Activated CD4-positive, alpha-beta T cell treated with anti-CD3 and anti-CD28 coated beads for 48 hours (primary cell): ENCODE measurements at places on chromosomes 4 and X.

DNA sequence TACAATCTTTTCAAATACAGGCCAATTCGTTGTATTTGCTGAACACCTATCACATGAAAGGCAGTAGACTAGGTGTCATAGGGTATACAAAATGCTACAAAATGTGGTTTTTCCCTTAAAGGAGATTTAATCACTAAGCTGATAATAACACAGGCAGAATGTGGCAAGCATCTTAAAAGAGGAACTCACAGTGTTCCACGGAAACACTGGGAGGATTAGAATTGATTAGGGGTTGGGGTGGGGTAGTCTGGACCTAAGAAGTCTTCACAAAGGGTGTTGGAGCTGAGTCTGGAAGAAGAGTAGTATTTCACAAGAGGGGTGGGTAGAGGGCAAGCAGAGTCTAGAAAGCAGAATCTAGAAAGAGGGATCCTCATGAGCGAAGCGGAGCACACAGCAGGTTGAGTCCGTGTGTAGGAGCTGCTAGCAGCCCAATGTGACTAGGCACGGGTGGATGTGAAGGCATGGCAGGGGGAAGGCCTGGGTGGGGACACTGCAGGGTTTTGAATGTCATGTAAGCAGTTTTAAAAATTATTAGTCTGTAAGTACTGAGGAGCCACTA, 123.6 kb downstream of the MGST2 start:
- no peak for DNase-seq

DNA sequence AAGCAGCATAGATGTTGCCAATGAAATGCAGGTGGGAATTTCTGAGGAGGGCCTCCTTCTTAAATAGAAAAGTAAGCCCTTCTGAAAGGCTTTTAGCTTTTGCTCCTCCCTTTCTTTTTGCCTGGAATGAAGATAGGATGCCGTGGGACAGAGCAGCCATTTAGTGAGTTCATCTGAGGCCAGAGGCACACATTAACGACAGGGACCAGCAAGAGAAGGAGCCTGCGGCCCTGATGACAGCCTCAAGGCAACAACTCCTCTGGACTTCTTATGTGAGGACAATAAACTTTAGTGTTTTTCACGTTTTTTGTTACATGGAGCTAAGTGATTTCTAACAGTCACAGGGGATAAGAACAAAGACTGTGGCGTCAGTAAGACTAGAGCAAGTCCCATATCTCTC, 1.1 kb upstream of the BDH2 start:
- no peak for DNase-seq

DNA sequence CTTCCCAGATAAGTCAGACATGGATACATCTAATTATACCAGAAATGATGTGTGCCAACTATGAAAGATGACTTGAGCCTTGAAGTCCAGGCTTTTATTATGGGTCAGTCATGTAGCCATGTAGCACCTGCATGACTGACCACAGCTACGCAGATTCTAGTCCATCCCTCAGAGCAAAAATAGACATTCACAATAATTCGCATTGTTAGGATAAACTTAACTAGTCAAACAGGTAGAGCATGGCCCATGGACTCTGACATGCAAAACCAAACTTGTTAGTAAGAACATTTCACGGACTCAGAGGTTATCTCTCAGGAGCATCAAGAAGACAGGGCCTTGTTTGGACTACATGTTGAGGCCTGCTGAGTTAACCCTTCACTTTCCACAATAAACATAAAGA, 132.6 kb downstream of the PWWP3B start:
- no peak for DNase-seq

DNA sequence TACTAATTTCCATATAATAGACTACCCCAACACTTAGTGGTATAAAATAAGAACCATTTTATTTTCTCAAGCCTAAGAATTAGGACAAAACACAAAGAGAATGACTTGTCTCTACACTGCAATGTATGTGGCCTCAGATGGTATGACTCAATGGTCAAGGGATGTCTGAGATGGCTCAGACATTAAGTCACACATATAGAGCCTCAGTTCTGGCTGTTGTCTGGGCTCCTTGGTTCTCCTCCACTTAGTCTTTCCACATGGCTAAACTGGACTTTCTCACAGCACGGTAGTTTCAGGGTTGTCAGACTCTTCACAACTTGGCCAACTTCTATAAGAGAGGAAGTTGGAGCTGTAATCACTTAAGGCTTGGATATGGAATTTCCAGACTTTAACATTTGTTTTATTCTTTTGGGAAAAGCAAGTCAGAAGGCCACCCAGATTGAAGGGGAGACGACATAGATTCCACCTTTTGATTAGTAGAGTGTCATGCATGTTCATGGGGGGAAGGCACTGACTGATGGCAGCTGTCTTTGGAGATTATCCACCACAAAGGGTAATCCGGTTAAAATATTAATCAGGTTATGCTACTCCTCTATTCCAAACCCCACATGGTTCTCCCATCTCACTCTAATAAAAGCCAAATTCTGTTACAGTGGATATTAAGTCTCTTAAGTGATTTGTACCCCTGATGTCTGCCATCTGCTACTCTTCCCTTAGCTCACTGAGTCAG, 9.4 kb downstream of the IL15 start:
- no peak for DNase-seq

DNA sequence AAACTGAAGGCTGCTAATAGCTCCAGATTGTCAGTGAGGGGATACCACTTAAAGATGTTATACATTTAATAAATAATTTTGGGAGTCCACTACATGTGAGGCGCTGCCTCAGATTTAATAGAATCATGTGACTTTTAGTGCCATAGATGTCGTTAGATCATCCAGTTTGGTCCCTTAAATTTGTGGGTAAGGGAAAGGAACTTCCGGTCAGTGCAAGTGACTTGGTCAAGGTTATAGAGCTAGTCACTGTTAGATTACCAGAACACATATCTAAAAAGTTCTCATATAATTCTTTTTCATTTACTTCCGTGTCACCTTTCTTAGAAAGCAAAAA, 529 bp upstream of the UBA6 start:
- no peak for DNase-seq

- no peak for DNase-seq
These were observed 82.5 kb upstream of the CPEB2 start for GRCh38 chr4:14919785-14920184.

DNA sequence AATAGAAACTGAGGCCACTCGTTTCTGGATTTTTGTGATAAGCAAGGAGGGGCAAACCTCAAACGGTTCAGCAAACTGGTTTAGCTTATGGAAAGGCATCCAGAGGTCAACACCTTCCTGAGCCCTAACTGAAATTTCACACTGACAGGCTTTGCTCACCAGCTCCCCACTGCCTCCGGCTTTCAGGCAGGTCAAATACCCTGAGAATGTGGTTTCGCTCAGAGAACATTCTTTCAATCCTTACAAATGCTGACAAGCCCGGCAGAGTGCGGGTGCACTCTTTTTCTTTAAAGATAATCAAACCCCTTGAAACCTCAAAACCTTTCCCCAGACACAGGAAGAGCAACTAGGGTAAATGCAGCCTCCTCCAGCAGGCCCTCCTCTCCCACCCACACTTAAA, 41.5 kb downstream of the CD40LG start:
- peak; percentile 14 for DNase-seq

GRCh38 chrX:56783996-56784620, 55.1 kb downstream of the NBDY start:
- DNase-seq = no peak

GRCh38 chr4:72569719-72570235, 756 bp upstream of the ADAMTS3 start:
- no peak for DNase-seq

DNA sequence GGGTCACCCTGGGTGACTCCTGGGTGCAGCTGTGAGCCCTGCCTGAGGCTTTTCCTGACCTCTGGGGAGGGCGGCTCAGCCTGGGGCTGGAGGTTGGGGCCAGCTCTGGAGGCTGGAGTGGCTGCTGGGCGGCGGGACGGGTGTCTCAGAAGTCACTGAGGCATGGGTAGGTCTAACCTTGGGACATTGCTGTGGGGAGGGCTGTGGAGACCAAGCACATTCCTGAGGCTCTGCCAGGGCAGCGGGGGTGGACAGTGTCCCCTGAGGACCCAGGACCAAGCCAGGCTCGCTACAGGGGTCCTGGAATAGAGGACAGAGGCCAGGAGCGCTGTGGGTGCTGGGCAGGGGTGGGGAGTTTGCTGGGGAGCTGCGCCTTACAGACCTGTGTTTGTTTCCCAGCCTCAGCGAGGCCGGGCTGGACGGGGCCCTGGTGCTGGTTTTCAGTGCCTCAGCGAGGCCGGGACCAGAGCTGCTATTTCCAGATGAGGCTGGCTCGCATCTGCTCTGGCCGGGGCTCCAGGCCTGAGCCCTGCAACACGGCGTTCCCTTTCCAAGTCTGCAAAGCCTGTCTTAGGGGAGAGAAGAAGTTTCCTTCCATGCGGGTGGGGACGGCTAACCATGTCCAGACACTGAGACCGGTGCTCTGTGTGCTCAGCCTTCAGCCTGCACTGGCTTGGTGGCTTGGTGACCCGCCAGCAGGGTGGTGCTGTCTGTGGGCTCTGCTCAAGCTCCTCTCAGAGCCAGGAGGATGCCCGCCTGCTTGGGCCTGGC, 3.0 kb upstream of the SLC25A6 start:
- DNase-seq = peak; percentile 7

GRCh38 chr4:8891646-8892555, 20.3 kb upstream of the HMX1 start:
- no peak for DNase-seq

DNA sequence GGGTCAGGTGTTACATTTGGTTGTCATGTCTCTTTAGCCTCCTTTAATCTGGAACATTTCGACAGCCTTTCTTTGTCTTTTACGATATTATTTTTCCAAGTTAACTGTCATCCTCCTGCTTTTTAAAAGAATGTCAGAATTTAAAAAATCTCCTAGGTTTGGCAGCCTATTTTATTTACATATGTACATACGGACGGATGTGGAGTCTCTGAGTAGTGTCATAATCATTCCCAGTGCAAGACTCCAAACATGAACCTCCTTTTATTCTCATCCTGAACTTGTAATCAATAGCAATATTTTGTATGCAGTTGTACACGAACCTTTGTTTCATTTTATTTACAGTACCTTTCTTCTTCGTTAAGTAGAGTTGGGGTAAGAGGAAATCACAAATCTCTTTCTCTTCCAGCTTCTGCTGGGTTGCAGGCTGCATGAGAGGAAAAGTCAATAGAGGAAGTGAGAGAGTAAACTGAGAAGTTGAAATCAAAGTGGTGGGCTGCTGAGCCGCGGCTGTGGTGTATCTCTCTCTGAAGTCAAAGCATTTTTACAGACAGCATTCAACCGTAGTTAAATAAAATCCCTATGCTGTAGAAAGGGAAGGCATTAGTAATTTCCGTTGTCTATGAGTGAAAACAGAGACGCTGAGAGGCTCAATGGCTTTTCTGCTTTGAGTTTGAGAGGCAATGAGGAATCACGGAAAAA, 53.9 kb upstream of the RPS6KA3 start:
- no peak for DNase-seq

DNA sequence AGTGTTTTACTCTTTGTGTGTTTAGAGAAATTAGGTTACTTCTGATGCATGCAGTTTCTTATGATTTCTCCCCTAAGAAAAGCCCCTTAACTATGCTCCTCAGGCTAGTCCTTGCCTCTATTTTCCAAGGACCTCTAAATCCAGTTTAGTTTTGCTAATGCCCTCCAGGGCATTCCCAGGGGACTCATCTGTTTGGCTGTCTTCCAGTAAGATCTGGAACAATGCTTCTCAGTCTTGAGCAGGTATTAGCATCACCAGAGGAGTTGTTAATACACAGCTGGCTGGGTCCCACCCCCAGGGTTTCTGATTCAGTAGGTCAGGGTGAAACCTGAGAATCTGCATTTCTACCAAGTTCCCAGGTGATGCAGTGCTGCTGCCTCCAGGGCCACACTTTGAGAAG, 56.9 kb downstream of the OTC start:
- DNase-seq = no peak

DNA sequence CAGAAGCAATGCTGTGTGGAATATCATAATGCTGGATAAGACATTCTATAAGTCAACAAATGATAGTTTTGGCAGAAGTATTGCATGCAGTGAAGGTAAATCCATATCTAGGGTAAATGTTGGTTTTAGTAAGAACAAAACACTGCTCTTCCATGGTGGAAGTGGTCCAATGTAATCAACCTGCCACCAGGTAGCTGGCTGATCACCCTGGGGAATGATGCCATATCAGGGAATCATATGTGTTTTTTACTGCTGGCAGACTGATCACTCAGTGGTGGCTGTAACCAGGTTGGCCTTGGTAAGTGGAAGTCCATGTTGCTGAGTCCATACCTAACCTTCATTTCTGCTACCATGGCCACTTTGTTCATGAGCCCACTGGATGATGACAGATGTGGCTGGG, 74.0 kb upstream of the CENPE start:
- no peak for DNase-seq

- DNase-seq = no peak
These were observed 160.2 kb upstream of the DKK2 start for GRCh38 chr4:107196312-107196711.

DNA sequence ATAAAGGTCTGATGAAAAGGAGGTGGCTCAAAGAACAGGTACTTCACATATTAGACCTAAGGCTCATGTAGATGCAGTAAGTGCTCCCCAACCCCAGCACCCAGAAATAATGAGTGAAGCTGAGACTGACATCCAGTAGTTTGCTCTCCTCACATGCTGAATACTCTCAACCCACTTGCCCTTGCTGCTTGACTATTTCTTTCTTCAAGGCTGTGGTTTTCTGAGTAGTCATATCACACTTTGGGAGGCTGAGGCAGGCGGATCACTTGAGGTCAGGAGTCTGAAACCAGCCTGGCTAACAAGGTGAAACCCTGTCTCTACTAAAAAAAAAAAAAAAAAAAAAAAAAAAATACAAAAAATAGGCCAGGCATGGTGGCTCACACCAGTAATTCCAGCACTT, 51.5 kb upstream of the PRPS1 start:
- peak; percentile 28 for DNase-seq

DNA sequence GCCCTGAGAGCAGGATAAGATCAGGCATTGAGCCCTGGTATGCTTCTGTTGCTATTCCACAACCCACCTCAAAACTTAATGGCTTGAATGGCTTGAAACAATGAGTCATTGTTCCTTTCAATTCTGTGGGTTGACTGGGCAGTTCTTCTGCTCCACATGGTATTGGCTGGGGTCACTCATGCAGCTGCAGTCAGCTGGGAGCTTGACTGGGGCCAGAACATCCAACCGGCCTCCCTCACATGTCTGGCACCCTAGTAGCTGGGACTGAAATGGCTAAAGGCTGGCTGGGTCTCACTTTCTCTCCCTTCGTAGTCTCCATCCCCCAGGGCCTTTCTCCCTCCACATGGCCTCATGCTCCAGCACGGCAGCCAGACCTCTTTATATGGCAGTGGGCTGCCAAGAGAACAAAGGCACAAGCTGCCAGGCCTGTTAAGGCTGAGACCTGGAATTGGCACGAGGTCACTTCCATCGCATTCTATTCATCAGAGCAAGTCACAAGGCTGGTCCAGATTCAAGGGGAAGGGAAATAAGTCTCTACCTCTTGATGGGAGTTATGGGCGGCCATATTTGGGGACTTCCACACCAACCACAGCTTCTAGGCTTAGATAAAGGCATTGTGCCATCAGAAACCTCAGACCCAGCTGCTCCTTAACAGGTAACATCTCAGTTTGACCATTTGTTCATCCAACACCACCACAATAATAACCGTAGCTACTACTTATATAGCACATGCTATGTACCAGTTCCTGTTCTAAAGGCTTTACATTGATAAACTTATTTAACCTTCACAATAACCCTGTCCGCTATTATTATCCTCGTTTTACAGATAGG, 159.7 kb upstream of the ATP6AP2 start:
- DNase-seq = no peak

GRCh38 chr4:154485127-154485773, 6.3 kb downstream of the DCHS2 start:
- DNase-seq = no peak

GRCh38 chrX:11445540-11445939, 152.3 kb downstream of the AMELX start:
- DNase-seq = no peak

- no peak for DNase-seq
These were observed 94.6 kb upstream of the CASK start for GRCh38 chrX:42017971-42018370.
